ENCODE measurements at places on chromosomes 7 and 10. TPM values are rescaled to one million over a fixed set of nuclear protein-coding genes. Genes with fewer than 3 reads are reported as not detected.

DNA sequence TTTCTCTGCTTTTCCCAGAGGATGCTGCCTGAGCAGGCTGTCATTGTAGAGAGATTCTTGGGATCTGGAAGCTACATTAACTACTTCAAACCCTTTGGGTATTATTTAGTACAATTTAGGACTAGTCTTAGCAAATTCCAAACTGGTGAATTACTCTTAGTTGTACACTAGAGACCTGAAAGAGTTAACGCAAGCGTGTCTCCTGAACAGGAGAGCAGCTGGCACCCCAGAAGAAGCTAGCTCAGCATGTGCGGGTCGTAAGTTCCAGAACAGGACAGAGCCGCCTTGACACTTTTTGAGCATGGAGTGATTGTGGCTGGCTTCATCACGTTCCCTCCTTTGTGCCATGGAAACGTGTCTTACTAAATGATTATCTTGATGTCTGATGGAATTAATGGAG, 495.7 kb upstream of the TPK1 start:
- no peak for DNase-seq

Gene GRID2IP
- total RNA-seq = 0.66 TPM

Gene FEZF1
- total RNA-seq = not detected

Gene SAP25
- total RNA-seq = 119 TPM

GRCh38 chr7:157090485-157091165, 48.1 kb upstream of the UBE3C start:
- DNase-seq = no peak

DNA sequence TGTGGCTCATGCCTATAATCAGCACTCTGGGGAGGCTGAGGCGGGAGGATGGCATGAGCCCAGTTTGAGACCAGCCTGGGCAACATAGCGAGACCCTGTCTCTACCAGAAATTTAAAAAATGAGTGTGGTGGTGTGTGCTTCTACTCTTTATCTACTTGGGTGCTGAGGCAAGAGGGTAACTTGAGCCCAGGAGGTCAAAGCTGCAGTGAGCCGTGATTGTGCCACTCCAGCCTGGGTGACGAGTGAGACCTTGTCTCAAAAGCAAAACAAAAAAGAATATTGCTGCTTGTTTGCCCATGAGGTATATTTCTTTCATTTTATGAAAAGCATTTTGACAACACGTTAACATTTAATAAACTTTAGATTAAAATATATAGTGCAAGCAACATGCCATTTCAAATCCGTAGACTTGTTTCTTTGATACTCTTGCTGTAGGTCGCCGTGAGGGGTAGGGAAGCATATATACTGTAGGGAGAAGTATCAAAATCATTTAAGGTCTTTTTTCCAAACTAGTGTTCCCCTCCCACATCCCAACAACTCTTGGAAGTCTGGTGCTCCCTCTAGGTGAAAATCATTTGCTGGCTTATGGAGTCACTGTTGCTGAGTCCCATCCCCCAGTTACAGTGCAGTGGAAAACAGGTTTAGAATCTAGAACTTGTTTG, 4.3 kb upstream of the LSMEM1 start:
- DNase-seq = no peak

- no peak for DNase-seq
Observed at GRCh38 chr7:106568680-106569499, 92.1 kb downstream of the CCDC71L start.

Gene VIPR2
- 0.46 TPM for total RNA-seq

DNA sequence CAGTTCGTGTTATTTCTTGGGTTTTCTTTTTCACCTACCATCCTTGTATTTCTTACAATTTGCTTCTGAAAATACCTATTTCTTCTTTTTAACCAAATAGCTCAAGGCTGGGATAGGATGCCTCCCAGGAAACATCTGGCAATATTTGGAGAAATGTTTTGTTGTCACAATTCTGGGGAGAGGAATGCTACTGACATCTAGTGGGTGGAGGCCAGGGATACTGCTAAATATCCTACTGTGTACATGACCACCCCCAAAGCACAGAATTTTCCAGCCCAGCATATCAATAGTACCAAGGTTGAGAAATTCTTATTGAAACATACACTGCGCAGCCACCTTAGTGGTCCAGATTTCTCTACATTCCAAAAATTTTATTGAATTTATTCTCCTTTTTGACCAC, 55.5 kb downstream of the CNTNAP2 start:
- DNase-seq = no peak

Gene VAX1
- not detected for total RNA-seq

GRCh38 chr10:121525251-121526134, 72.8 kb downstream of the FGFR2 start:
- no peak for DNase-seq

DNA sequence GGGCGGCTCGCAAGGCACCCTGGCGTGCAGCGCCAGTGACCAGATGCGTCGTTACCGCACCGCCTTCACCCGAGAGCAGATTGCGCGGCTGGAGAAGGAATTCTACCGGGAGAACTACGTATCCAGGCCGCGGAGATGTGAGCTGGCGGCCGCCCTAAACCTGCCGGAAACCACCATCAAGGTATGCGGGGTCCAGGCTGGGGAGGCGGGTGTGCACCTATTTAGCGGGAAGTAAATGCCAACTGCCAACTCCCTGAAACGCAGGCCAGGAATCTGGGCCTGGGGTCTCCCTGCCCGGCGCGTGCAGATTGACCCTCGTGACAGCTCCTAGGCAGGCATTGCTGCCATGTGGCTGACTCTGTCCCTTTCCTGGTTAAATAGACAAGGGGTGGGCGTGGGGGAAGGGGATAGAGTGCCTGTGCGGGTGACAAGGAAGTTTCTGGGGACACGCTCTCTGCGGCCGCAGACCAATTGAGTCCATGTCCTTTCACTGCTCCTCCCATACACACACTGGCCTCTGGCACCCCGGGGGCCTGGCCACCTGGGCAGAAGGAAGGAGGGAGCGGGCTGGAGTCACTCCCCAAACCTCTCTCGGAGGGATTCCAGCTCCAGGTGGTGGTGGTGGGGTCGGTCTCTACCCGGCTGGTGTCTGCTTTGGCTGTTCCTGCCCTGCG, 2.7 kb downstream of the EVX1 start:
- no peak for DNase-seq

Gene SLC29A4
- total RNA-seq = 0.20 TPM

GRCh38 chr7:113722006-113722405, 196.8 kb downstream of the PPP1R3A start:
- DNase-seq = no peak

DNA sequence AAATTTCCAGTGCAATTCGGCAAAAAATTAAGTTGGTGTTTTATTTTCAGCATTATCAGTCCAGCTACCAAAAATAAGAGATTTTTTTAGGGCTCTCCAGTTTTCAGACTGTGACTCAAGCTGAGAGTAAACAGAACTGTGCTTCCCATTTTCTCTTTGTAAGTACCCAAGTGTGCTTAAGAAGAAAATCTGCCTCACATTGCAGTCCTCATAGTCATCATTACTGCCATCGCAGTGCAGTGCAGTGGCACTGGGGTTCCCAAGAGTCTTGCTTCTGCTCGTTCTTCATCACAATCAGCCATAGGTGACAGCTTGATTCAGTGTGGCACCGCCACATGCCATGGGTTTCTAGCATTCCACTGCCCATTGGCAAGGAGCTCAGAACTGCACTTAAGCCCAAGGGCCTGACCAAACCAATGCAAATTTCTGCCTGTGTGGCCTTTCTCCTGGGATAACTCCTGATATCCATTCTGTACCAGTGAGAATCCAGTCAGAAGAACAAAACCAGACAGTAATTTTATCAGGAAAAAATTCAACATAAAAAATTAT, 25.6 kb upstream of the ERCC6 start:
- no peak for DNase-seq

Gene MRLN
- total RNA-seq = not detected

DNA sequence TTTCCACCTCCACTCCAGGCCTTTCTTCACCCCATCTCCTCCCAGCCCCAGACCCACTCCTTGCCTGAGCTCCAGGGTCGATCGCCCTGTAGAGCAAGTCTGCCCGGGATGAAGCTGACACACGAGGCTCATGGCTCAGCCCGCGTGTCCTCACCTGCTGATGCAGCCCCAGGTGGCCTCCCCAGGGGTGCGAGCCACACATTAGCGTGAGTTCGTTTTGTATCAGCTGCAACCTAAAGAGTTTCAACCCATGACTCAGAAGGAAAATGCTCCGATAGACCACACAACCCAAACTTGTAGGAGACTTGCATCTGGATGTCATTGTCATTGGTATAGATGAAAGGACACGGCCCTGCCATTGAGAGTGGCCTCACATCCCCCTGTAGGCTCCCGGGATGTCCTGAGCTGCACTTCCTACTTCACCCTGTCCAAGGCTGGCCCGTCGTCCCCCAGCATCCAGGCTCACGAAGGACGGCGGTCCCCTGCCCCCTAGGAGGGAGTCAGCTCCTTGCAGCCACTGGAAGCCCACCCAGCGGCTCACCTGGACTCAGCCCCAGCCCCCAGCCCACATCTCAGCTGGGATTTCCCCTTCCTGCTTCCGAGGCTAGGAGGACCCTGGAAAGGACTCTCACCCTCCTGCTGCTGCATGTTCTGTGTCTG, 97.7 kb downstream of the HTR5A start:
- no peak for DNase-seq

DNA sequence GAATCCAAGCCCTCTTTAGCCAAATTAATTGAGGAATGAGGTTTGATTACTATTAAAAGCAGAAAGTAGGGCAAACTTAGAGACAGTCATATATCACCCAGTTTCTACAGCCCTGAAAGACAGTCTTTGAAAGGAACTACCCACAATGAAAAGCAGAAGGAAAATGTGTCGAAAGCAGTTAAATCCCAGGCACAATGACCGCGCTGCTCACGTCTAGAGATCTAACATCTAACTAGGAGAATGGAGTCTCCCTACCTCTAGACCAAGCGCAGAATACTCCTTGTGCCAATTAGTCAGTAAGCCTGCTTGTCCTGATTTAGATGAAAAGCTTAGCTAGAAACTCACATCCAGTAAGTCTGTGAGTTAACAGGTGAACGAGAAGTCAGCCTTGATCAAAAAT, 350.0 kb downstream of the FGFR2 start:
- DNase-seq = no peak

GRCh38 chr10:107480781-107481180, 316.3 kb upstream of the SORCS1 start:
- DNase-seq = no peak

Gene CRHR2
- not detected for total RNA-seq

Gene TRPV5
- total RNA-seq = not detected
